ENCODE measurements at places on chromosomes 16 and 17. TPM values are rescaled to one million over a fixed set of nuclear protein-coding genes. Genes with fewer than 3 reads are reported as not detected.

- peak; percentile 95 for DNase-seq
- peaks cover 11% of the 10 kb centered on the region for H3K36me3 ChIP-seq
- peak within 1 kb of the TSS; percentile 91 for H3K4me3 ChIP-seq
- peaks cover 5% of the 10 kb centered on the region for H3K4me1 ChIP-seq
- H3K27me3 ChIP-seq: no peaks in the 10 kb centered on the region
These were observed at the start of gene METTL26 for GRCh38 chr16:636206-637080. Gene METTL26, minus strand, starts transcription at chr16:636305. Its CDS starts 15 bp downstream, at chr16:636290.

C16orf54 gene
- not detected for total RNA-seq

DNA sequence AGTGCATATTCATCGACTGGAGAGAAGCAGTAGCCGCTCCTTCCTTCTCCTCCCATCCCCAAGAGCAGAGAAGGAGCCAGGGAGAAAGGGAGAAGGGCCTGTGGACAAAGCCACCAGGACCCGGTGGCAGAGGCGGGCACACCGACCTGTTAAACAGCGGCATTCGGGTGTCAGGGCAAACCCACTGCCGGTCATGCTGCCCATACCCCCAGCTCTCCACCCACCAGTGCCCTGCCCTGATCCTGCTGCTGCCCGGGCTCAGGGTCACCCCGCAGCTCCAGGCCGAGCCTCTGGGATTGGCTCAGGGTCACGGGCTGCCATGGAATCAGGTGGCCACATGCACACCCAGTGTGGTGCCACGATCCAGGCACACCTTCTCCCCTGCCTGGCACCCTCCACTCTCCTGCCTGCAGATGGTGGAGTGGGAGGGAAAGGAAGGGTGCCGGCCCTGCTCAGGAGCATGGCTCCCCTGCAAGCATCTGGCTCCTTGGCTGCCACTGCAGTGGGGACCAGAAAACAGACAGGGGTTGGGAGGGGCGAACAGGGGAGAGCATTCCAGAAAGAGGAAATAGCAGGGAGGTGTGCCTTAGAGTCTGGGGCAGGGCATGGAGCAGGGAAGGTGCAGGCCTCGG, 18.3 kb upstream of the RASD1 start:
- no peaks in the 10 kb centered on the region for H3K27me3 ChIP-seq
- H3K4me1 ChIP-seq: peaks cover 15% of the 10 kb centered on the region
- H3K36me3 ChIP-seq: peaks cover 5% of the 10 kb centered on the region
- no peak for DNase-seq
- H3K4me3 ChIP-seq: no peak overlapping the region

GRCh38 chr16:88769617-88770460, 15.2 kb downstream of the PIEZO1 start:
- H3K36me3 ChIP-seq: peaks cover 21% of the 10 kb centered on the region
- DNase-seq: no peak
- H3K4me1 ChIP-seq: peaks cover 32% of the 10 kb centered on the region
- no peaks in the 10 kb centered on the region for H3K27me3 ChIP-seq
- H3K27ac ChIP-seq: peak overlapping the region; percentile 61
- peak overlapping the region; percentile 57 for H3K4me3 ChIP-seq

PGAP6 gene
- total RNA-seq: 23.9 TPM

CIITA gene
- not detected for total RNA-seq

DNA sequence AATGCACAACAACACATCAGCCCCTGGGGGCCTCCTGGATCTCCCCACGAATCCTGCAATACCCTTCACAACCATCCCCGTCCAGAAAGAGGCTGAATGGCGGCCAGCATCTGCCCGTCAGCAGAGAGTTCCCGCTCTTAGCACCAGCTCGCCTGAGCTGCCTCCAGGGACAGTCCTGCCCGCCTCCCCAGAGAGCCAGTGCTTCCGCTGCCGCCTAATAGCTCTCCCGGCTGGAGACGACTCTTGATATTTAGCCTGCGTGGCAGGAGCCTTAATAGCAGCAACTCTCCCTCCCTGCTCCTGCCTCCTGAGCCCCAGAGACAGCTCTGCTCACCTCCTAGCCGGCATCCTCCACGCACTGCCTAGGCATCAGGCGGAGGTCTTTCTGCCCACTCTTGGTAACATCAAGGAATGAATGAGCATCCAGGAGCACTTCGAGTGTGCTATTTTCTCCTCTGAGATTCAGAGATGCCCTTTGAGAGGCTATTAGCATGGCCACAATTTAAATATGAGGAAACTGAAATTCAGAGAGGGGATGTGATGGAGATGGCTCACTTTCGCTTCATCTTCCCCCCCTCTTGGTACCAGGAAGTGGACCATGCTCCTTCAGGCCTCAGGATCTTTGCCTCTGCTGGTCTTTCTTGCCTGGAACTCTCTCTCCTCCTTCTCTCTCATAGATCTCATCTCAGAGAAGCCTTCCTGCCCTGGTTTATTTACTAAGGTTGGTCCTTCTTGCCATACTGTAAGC, 67.9 kb downstream of the RAI1 start:
- H3K36me3 ChIP-seq: peaks cover 13% of the 10 kb centered on the region
- no peaks in the 10 kb centered on the region for H3K27me3 ChIP-seq
- no peak overlapping the region for H3K4me3 ChIP-seq
- peaks cover 26% of the 10 kb centered on the region for H3K4me1 ChIP-seq
- no peak overlapping the region for H3K27ac ChIP-seq

GRCh38 chr17:81967533-81968395, 6.8 kb upstream of the NOTUM start:
- peaks cover 5% of the 10 kb centered on the region for H3K36me3 ChIP-seq
- H3K4me3 ChIP-seq: no peak overlapping the region
- no peaks in the 10 kb centered on the region for H3K27me3 ChIP-seq
- peak; percentile 69 for DNase-seq
- H3K4me1 ChIP-seq: peaks cover 10% of the 10 kb centered on the region

MEOX1 gene
- not detected for total RNA-seq

- H3K36me3 ChIP-seq: peaks cover 76% of the 10 kb centered on the region
- no peak for DNase-seq
- no peak overlapping the region for H3K27ac ChIP-seq
- no peaks in the 10 kb centered on the region for H3K4me1 ChIP-seq
- H3K27me3 ChIP-seq: no peaks in the 10 kb centered on the region
These were observed 26.0 kb upstream of the C16orf95 start for GRCh38 chr16:87342978-87343752.

GRCh38 chr16:68676113-68676860, 31.2 kb downstream of the CDH3 start:
- no peaks in the 10 kb centered on the region for H3K4me1 ChIP-seq
- no peak overlapping the region for H3K4me3 ChIP-seq
- DNase-seq: peak; percentile 57
- H3K27ac ChIP-seq: no peak overlapping the region
- H3K27me3 ChIP-seq: no peaks in the 10 kb centered on the region

DHRS7C gene
- not detected for total RNA-seq

DNA sequence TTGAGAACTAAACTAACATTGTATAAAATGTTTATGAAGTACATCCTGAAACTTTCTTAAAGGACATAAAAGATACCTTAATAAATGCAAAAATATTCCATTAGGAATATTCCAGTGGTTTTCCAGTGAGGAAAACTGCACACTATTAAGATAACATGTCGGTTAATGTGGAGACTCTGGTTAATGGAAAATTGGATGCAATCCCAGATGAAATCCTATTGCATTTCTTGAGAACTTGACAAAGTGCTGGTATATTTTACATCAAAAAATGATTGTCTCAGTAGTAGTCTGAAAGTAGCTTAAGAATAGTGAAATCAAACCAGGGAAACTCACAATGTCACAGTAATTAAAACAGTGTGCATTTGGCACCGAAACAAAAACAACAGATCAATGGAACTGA, 202.5 kb upstream of the MON1B start:
- no peaks in the 10 kb centered on the region for H3K4me1 ChIP-seq
- H3K27ac ChIP-seq: no peak overlapping the region
- no peaks in the 10 kb centered on the region for H3K36me3 ChIP-seq
- no peaks in the 10 kb centered on the region for H3K27me3 ChIP-seq
- no peak overlapping the region for H3K4me3 ChIP-seq

GRCh38 chr17:13601776-13602551, at the start of gene HS3ST3A1:
Gene HS3ST3A1, minus strand, starts transcription at chr17:13601929. Its CDS starts 800 bp downstream, at chr17:13601129.
- H3K4me3 ChIP-seq: peak within 1 kb of the TSS; percentile 88
- peaks cover 30% of the 10 kb centered on the region for H3K4me1 ChIP-seq
- DNase-seq: peak; percentile 78
- H3K27ac ChIP-seq: peak within 1 kb of the TSS; percentile 63
- H3K36me3 ChIP-seq: no peaks in the 10 kb centered on the region
- H3K27me3 ChIP-seq: no peaks in the 10 kb centered on the region

- H3K27me3 ChIP-seq: no peaks in the 10 kb centered on the region
- no peak for DNase-seq
- no peak overlapping the region for H3K27ac ChIP-seq
- H3K4me3 ChIP-seq: no peak overlapping the region
- H3K36me3 ChIP-seq: no peaks in the 10 kb centered on the region
- H3K4me1 ChIP-seq: no peaks in the 10 kb centered on the region
These were observed 25.0 kb downstream of the PLXDC1 start for GRCh38 chr17:39126436-39126835.

GRCh38 chr16:79090966-79091365, 509.6 kb downstream of the MAF start:
- no peak for DNase-seq
- peaks cover 11% of the 10 kb centered on the region for H3K27me3 ChIP-seq
- H3K4me1 ChIP-seq: no peaks in the 10 kb centered on the region
- H3K36me3 ChIP-seq: no peaks in the 10 kb centered on the region
- H3K4me3 ChIP-seq: no peak overlapping the region
- H3K27ac ChIP-seq: no peak overlapping the region

GRCh38 chr17:29948448-29949215, 7.2 kb downstream of the EFCAB5 start:
- no peak for DNase-seq
- H3K36me3 ChIP-seq: no peaks in the 10 kb centered on the region
- H3K27ac ChIP-seq: no peak overlapping the region
- H3K4me1 ChIP-seq: no peaks in the 10 kb centered on the region

DNA sequence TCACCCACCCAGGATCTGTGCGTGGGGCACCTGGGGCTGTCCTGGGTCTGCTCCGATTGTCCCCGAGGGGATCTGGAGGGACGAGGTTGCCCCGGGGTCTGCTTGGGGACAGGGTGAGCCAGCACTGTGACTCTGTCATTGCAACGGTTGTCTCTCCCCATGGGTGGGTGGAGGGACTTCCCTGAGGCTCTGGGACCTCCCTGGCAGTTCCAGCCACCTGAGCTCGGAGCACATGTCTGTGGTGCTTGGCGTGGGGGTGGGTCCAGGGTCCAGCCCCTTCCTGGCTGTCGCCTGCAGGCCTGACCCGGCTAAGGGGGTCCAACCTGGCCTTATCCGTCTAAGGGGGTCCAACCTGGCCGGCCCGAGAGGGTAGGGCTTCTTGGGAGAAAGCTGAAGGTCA, 8.5 kb upstream of the CBFA2T3 start:
- H3K36me3 ChIP-seq: no peaks in the 10 kb centered on the region
- no peak overlapping the region for H3K27ac ChIP-seq
- no peak overlapping the region for H3K4me3 ChIP-seq
- peaks cover 40% of the 10 kb centered on the region for H3K27me3 ChIP-seq
- no peak for DNase-seq
- peaks cover 5% of the 10 kb centered on the region for H3K4me1 ChIP-seq

CCDC200 gene
- not detected for total RNA-seq

- peak; percentile 30 for DNase-seq
- no peak overlapping the region for H3K27ac ChIP-seq
- H3K4me3 ChIP-seq: no peak overlapping the region
- H3K4me1 ChIP-seq: peaks cover 28% of the 10 kb centered on the region
- peaks cover 6% of the 10 kb centered on the region for H3K36me3 ChIP-seq
- no peaks in the 10 kb centered on the region for H3K27me3 ChIP-seq
These were observed 43.5 kb upstream of the KLHDC4 start for GRCh38 chr16:87809150-87809902.

- H3K36me3 ChIP-seq: peaks cover 13% of the 10 kb centered on the region
- H3K27ac ChIP-seq: peak overlapping the region; percentile 89
- H3K4me1 ChIP-seq: peaks cover 22% of the 10 kb centered on the region
- no peaks in the 10 kb centered on the region for H3K27me3 ChIP-seq
These were observed 27.5 kb downstream of the ZCCHC14 start for GRCh38 chr16:87465306-87465705.

Data from MCF 10A (cell line).